NAMALWA (cell line): ENCODE measurements at places on chromosomes 2 and 18.

DNA sequence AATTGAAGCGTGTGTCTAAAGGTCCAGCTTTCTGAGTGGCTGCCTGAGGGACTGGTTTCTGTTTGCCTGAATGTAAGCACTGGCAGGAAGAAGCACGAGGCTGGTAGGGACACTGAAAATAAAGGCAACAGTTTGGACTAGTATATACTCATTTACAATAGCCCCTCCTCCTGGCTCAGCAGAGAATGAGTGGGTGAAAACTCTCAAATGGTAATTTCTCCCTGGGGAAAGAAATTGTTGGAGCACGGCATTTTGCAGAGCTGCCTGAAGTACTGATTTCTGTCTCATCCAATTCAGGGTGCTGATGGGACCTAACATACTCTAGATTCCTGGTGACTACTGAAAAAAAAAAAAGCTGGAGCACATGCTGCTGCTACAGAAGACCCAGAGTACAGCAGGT lies 17.3 kb upstream of the SPP2 start:
- no peak for DNase-seq

DNA sequence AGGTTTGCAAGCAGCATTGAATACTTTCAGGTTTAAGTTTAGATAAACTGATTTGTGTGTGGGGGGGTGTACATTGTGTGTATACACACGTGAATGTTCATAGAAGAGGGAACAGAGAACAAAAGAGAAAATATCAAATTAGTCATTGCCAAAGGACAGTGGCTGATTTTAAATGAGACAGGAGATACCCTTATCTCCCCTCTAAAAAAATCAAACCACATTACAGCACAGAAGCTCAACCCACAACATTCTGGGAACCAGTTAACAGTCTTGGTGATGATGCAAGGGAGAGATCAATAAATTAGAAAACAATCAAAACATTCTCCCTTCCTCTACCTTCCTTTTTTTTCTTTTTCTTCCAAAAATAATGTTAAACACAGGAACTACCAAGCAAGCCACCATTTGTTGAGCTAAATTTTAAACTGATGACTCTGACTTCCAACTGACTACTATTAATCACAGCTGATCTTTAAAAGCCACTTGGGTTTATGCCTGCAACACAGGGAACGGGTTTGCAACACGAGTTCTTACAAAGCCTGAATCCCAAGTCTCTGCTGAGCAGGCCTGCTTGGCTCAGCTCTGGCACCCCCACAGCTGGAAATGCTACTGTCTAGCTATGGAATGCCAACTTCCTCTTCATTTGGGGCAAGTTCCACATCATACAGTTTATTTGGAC lies 119.2 kb upstream of the ACVR1C start:
- DNase-seq: no peak

DNA sequence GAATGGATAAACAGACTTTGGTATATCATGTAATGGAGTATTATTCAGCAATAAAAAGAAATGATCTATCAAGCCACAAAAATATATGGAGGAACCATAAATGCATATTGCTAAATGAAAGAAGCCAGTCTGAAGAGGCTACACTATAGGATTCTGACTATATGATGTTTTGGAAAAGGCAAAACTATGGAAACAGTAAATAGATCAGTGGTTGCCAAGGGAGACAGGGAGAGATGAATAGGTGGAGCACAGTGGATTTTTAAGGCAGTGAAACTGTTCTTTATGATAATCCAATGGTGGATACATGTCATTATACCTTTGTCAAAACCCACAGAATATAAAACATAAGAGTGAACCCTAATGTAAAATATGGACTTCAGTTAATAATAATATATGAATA lies 41.0 kb upstream of the SLC30A6 start:
- no peak for DNase-seq

GRCh38 chr2:55296393-55296792 lies 27.4 kb upstream of the MTIF2 start:
- DNase-seq: no peak

GRCh38 chr2:54947646-54948045 lies 102.6 kb downstream of the RTN4 start:
- no peak for DNase-seq

DNA sequence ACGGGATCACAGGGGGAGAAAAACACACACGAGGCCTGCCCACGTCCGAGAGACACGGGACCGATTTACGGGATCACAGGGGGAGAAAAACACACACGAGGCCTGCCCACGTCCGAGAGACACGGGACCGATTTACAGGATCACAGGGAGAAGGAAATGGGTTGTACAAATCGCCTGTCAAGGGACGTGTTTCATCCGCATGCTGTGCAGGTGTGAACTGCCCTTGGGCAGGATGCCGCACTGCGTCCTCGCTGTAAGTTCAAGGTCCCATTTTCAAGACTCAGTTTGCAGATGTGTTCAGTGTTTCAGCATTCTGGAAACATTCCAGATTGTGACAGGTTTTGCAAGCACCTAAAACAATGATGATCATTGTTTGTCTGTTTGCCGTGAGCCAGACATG lies 2.3 kb upstream of the KCNG2 start:
- no peak for DNase-seq

DNA sequence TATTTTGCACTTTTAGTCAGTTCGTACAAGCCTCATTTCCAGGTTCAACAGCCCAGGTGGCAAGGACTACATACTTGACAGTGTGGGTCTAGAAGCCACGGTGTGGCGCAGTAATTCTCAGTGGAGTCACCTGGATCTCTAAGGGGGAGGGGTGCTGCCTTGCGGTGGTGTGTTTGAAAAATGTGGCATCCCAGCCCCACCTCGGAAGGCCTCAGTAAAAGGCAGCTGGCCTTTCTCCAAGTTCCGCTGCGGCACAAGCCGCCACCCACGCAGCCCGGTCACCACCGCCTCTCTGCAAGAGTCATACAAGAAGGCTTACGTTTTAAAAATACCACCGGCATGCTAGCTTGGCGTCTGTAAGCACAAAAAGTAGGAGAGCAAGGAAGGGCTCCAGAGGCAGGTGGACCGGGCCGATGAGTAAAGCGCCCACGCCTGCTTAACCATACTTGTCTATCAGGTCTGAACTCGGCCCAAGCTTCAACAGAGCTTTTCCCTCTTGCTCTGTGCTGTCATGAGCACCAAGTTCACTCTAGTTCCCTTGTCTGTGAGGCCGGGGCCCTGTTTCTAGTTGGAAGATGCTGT lies 49.5 kb downstream of the SPRED2 start:
- peak; percentile 64 for DNase-seq

GRCh38 chr2:80380736-80381135 lies 76.2 kb upstream of the LRRTM1 start:
- no peak for DNase-seq

DNA sequence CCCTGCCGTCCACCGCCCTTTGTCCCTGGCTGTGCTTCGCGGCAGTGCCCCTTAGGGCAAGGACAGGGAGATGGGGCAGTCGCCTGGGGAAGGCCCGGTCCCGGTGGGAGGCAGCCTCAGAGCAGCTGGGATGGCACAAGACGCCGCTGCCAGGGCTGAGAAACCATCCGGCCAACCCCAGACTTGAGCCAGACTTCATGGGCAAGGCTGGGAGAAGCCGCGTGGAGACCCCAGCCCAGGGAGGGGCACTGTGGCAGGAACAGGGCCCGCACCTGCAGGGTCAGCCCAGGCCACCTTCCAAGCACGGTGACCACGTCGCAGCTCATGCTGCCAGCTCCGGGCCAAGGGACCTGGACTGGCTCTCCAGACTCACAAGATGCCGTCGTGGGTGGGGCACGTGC lies 84.0 kb downstream of the NFATC1 start:
- DNase-seq: no peak

DNA sequence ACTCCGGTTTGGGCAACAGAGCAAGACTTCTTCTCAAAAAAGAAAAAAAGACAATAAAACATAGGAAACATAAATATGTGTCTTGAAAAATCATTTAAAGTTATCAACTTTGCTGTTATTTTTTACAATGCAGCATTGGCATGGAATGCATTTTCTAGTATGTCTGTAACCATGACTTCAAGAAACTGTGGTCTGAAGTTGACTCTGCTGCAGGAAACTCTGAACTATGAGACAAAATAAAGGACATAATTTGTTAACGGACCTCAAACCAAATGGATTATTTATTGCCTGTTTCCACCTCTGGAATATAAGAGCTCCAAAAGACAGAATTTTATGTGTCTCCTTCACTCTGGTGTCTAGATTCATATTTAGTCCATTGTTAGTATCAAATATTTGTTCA lies 79.1 kb downstream of the TRIB2 start:
- no peak for DNase-seq

DNA sequence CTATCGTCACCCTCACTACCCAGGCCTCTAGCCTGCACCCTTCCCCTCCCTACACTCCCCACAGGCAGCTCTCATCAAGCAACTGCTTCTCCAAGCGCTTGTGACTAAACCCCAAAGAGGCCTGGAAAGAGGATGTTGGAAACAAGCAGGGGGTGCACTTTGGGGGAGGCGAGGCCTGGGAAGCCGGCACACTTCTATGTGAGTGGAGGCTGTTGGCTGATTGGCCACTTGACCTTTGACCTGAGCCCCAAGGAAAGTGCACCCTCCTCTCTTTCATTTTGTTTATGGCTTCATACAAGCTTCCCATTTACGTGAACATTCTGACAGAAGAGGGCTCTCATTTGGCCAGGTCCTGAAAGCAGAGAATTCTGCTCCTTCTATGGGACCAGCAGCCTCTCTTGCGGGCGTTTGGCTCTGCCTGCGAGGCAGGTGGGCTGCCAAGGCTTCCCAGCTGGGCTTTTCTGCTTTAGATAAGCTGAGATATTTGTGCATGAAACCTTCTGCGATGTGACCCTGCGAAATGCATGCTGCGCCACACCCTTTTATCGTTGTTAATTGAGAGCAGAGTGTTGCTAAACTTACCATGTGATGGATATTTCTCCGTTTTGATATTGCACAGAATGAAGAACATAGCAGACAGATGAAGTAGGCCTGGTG lies 134.8 kb upstream of the NCK2 start:
- no peak for DNase-seq

DNA sequence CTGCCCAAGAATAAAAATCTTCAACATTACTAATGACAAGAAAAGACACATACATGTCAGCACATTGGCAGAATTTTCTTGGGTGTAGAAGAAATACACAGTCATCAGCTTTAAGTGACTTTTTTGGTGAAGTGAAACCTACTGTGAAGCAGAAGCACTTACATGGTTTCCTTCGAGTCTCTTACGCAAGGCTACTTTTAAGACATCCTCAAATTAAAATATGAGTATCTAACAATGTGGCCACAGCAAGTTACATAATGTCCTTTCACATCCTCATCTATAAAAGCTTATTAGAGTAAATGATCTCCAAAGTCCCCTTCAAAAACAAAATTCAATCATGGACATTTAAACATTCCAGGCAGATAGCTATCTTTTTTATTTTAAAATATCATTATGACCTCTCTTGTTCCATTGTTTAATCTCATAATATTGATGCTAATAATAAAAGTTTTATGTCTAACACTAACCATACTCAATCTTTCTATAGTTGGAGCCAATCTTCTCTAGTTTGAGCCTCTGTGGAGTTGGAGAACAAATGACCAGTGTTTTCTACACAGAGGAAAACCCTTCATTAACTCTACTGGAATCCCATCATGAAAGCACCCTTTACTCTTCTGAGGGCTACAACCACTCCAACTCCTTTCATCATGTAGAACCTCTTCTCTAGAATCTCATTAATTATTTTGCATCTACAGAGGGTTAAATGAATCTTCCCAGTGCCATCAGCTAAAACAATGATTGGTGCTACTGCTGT lies 182.2 kb upstream of the ZFP36L2 start:
- DNase-seq: peak; percentile 11

DNA sequence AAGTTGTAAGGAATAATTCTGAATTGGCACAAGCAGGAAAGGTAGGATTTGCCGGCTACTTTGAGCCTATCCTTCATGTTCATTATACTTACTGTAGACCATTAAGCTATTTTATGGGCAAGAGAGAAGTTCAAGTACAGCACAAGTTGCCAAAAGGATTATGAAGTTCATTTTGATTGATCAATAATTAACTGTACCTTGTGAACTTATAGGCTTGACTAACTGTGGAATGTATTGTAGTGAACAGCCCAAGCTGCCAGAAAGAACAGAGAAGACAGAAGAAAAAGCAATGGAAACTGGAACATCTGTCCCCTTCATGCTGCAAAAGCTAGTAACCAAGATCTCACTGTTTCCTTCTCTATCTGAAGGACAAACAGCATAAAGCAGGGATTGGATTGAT lies 810.1 kb upstream of the ZEB2 start:
- DNase-seq: no peak

- DNase-seq: no peak
These were observed 86.4 kb upstream of the MAP4K3 start for GRCh38 chr2:39523308-39524044.

DNA sequence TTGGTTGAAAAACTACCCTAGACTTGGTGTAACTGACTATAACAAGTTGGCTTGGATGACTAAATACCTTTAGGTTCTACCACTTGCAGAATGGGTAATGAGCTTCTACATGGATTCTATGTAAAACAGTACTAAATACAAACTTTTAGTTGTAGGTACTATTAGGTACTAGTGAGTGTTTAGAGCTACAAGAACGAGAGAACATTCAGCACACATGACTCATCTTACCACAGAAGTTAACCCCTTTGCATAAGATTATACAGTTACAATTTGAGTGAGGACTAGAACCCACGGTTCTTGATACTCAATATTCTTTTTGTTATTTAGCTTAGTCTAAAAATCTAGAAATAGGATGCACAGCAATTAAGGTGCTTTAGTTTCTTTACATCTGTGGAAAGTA lies 101.7 kb upstream of the TFCP2L1 start:
- no peak for DNase-seq

DNA sequence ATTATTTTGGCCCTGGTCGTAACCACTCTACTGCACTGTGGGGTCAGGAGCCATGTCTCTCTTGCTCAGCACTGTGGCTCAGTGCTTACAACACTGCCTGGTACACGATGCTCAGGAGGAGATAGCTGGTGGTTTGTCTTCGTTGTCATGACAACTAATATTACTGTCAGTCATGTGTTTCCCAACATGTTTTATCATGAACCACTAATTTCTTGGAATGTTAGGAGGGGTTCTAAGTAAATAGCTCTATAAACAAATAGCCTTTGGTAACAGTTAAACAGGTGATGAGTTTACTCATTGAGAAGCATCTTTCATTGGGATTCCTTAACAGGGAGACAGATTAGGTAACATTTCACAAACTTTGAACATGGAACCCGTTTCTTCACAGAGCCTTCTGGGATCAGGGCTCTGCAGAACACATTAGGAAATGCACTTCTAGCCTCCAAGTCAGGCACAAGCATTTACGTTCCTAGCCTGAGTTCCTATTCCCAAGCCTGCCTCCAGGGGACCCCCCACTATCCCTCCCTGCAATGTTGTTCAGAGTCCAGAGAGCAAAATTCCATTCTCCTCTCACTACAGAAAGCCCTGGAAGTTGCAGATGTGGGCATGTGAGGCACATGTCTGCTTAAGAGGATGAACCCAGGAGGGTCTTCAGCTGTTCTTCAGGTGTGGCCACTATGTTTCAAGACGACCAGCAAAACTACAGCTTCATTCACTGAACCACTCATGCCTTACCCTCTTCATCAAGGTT lies 6.4 kb upstream of the RBM44 start:
- no peak for DNase-seq

DNA sequence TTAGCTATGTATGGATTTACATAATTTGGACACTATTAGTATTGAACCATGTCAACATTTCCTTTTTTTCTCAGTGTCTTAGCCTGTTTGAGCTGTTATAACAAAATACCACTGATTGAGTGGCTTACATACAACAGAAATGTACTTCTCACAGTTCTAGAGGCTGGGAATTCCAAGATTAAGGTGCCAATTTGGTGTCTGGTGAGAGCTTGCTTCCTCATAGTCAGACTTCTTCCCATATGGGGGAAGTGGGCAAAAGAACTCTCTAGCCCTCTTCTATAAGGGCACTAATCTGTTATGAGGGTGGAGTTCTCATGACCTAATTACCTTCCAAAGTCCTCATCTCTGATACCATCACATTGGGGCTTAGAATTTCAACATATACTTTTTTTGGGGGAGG lies 12.6 kb downstream of the ZNF804A start:
- no peak for DNase-seq
